ENCODE measurements at places on chromosomes 13 and 19.

GRCh38 chr19:5424192-5424973 lies 30.8 kb upstream of the ZNRF4 start:
- no peak for DNase-seq

- no peak for DNase-seq
Measured at GRCh38 chr13:94415500-94416237, 63.8 kb downstream of the DCT start.

- DNase-seq, result no peak
Measured at GRCh38 chr13:25687471-25688225, 315.9 kb downstream of the ATP8A2 start.

GRCh38 chr13:21297447-21297846 lies 121.0 kb downstream of the MRPL57 start:
- DNase-seq, result no peak

GRCh38 chr13:74751739-74752138 lies 617.5 kb upstream of the KLF12 start:
- DNase-seq, result no peak

DNA sequence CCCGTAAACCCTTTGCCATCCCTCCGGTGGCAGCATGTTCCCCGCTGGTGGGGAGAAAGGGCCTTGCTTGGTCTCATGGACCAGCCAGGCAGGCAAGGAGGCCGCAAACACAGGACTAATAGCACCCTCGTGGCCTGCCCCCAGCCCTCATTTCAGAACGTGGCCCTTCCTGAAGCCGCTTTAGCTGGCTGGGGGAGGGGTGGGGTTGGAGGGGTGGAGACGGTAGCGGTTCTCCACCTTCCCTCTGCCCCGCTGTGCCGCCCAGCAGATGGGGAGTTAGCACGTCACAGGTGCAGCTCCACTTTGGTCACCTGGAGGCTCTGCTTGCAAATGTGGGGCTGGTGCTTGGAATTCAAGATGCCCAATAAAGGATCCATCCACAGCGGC lies 59.3 kb upstream of the URI1 start:
- DNase-seq, result no peak

DNA sequence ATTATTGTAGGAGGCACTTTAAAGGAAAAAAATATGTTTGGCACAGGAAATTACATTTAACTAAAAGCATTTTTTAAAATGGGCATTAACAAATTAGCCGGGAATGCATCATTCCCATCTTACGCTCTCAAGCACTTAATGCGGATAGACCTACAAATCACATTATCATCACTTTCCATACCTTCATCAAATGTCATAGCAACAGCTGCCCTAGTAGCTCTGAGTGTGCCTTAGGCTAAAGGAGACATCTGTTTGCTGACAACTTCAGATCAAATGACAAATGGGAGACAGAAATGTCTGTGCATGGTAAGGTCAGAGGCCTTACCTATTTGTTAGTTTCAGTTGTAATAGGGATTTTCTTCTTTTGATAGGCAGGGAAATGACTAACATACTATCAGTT lies 773.2 kb upstream of the SLC10A2 start:
- DNase-seq, result no peak

GRCh38 chr13:105678072-105678471 lies 857.4 kb downstream of the EFNB2 start:
- no peak for DNase-seq

DNA sequence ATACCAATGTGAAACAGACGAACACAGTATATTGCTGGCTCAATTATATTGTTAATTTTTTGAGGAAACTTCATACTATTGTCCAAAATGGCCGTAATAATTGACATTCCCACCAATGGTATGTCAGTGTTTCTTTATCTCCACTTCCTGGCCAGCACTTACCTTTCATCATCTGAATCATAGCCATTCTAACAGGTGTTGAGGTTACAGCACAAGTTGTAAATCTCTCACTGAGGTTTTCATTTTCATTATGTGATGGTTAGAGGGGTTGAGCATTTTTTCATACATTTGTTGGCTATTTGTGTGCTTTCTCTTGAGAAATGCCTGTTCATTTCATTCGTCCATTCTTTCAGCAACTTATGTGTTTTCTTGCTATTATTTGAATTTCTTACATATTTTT lies 824.0 kb downstream of the UQCRFS1 start:
- no peak for DNase-seq

- no peak for DNase-seq
Measured at GRCh38 chr13:61406275-61406674, 9.4 kb downstream of the PCDH20 start.

GRCh38 chr19:46173886-46174480 lies 25.9 kb downstream of the IGFL2 start:
- DNase-seq, result no peak

GRCh38 chr19:12202250-12202649 lies 39.4 kb downstream of the ZNF136 start:
- no peak for DNase-seq
